ENCODE measurements at places on chromosomes 4 and X. TPM values are rescaled to one million over a fixed set of nuclear protein-coding genes. Genes with fewer than 3 reads are reported as not detected.
A peak's percentile ranks its signal among the peaks of the same experiment; 100 is the strongest.

The FAM53A gene
- total RNA-seq: 7.3 TPM

The PABPC1L2A gene
- not detected for total RNA-seq

The TMEM154 gene
- total RNA-seq: 8.1 TPM

The TNMD gene
- total RNA-seq: not detected

The FAM149A gene
- total RNA-seq: not detected

The OTUD5 gene
- 27.3 TPM for total RNA-seq

GRCh38 chrX:15382813-15383212 lies 1.4 kb downstream of the VEGFD start:
- no peak for DNase-seq

GRCh38 chr4:145847764-145848163 lies 90.9 kb downstream of the ZNF827 start:
- DNase-seq: no peak

- DNase-seq: no peak
Observed at GRCh38 chr4:76270244-76271175, 19.0 kb downstream of the FAM47E start.

GRCh38 chr4:71132486-71132885 lies 139.0 kb downstream of the DCK start:
- no peak for DNase-seq

GRCh38 chrX:15848576-15848975 lies 6.0 kb downstream of the AP1S2 start:
- DNase-seq: no peak

DNA sequence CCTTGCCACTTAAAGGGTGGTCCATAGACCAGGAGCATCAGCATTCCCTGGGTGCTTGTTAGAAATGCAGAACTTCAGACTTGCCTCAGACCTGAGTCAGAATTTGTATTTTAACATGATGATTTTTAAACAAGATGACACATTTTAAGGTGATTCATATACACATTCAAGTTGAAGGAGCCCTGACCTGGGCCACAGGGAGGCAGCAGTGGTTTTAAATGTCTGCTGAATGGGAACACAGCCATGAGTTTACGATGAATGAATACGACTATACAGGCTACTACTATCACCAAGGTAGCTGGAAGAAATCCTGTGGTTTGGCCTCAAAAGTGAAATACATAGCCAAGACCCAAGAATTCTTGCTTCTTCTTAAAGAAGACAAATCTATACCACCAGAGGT lies 2.9 kb downstream of the HDAC8 start:
- DNase-seq: peak; percentile 90

GRCh38 chr4:147157860-147158701 lies 212.4 kb upstream of the TTC29 start:
- DNase-seq: peak; percentile 36

DNA sequence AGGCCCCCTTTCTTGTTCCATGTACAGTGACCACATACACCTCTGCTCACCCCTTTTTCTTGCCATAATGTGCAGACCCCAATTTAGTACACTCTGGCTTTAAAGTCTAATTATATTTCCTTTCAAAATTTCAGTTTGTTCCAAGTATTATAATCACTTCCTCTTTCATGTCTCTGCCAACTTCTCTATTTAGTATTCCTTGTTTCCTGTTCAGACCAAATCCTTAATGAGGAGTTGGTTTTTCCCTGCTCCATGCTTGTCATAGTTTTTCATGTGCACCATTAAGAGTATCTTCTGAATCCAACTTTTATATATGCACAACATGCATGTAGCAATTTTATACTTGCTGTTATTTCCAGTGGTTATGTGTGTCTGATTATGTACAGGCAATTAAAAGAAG lies 32.3 kb downstream of the USP53 start:
- DNase-seq: no peak

- peak; percentile 70 for DNase-seq
Observed at GRCh38 chr4:155944516-155944915, 9.2 kb downstream of the CTSO start.

DNA sequence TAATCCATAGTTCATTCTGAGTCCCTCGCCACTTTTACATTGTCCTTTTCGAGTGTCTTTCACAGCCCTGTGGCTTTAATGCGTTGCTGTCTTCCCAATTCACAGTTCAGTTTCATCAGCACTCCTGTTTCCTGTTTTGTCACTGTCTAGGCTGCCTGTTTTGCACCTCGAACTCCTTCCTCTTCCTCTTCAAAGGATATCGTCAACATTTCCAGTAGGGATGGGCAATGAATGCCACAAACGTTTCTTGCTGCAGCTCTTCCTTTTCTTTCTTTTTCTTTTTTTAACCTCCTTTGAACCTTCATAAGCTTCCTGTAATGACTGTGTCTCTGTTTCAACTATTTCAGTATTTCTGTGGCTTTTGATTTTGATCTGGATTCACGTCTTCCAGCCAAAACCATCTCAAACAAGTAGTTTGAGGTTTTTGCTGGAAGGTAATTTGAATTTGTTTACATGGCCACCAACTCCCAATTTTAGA lies 105.4 kb downstream of the ANXA3 start:
- peak; percentile 41 for DNase-seq

DNA sequence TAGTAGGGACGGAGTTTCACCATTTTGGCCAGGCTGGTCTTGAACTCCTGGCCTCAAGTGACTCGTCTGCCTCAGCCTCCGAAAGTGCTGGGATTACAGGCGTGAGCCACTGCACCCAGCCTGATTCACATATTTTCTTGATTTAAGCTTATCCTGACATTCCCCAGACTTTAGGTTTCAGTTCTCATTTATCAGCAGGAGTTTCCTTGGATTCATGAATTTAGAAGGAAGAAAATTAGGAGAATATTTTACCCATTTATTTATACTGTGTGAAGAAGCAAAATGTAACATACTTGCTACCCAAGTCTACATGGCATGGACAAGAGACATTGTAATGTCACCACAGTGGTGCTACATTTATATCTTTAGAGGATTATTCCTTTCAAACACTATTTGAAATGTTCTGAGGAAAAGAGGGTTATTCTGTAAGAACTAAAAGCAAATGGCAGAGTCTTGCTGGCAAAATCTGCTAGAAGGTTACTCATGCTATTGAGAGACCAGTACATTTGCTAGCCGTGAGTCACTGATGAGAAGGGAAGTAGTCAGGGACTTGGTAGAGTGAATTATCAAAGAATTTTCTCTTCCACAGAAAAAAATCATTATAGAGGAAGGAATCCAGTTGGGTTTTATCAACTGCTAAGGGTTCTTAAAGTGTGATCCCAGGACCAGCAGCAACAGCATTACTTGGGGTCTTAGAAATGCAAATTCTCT lies 26.1 kb upstream of the CFAP299 start:
- DNase-seq: peak; percentile 91

DNA sequence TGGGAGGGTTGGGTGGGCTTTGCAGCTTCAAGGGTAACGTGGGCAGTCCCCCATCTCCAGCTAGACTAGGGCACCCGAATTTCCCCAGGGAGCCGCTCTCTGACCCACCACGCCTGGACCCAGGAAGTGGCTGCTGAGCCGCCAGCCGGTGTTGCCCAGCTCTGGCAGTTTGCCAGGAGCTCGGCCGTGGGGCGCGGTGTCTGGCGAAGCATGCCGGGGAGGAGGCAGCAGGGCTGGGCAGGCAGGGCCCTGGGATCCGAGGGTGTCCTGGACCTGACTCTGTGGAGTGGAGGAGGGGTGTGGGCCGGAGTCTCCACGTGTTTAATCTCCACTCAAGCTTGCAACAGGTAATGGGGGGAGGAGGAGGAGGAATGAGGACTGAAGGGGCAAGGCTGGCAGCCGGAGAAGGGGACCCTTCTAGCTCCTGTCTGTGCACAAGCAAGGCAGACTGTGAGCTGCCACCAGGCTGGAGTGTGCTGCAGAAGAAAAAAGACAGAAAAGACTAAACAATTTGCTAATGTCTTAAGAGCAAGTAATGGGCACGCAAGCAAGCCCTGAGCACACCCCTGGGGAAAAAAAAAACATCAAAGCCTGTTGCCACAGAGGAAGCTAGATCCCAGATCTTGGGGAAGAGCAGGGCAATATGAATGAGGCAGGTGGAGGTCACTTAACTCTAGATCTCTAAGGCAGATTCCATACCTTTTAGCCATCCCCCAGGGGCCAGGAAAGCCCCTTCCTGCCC lies 2.4 kb downstream of the LONRF3 start:
- DNase-seq: peak; percentile 73

DNA sequence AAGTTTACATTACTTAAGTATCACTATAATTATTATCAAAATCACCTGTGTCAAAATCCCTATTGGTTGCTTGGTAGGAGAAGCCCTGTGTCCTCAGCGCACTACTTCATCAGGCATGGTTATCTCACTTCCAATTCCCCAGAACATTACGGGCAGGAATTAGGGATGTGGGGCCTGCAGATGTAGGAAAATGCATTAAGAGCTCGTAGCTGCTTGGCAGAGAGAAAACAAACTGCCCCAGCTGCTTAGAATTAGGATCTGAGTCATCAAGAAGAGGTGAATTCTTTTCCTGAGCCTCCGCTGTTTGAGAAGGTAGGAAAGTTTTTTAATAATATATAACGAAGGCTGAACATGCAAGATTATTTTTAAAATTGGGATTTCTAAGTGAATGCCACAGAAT lies 31.1 kb upstream of the CLNK start:
- peak; percentile 19 for DNase-seq

GRCh38 chr4:36884151-36884550 lies 360.4 kb upstream of the NWD2 start:
- DNase-seq: no peak

Data from M059J (cell line).